ENCODE measurements at places on chromosomes 1 and 21. TPM values are rescaled to one million over a fixed set of nuclear protein-coding genes. Genes with fewer than 3 reads are reported as not detected.
A peak's percentile ranks its signal among the peaks of the same experiment; 100 is the strongest.

KIF17 gene
- 4.5 TPM for total RNA-seq

DNA sequence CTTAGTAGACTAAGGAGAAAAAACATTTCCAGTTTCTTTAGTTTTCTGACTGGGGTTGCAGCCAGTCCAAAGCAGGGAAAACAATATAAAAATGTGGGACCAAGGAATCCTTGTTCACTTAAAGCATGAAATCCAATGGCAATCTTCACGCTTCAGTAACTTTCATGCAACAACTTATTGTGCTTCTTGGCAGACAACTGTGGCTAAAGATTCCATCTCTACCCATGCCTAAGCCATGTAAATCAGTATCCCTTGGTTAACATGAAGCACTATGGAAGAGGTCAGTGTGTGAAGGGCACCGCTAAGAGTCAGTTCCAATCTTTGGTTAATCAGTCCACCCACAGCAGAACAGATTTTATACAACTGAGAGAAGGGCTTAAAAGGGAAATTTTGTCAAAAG lies 201.8 kb upstream of the GREM2 start:
- no peaks in the 10 kb centered on the region for H3K4me1 ChIP-seq
- H3K27me3 ChIP-seq, result no peaks in the 10 kb centered on the region
- no peak overlapping the region for H3K4me3 ChIP-seq
- no peak overlapping the region for H3K27ac ChIP-seq
- no peak for DNase-seq

- no peaks in the 10 kb centered on the region for H3K36me3 ChIP-seq
- H3K4me3 ChIP-seq, result no peak overlapping the region
- no peak overlapping the region for H3K27ac ChIP-seq
Observed at GRCh38 chr1:41806472-41807155, 112.1 kb downstream of the HIVEP3 start.

DNA sequence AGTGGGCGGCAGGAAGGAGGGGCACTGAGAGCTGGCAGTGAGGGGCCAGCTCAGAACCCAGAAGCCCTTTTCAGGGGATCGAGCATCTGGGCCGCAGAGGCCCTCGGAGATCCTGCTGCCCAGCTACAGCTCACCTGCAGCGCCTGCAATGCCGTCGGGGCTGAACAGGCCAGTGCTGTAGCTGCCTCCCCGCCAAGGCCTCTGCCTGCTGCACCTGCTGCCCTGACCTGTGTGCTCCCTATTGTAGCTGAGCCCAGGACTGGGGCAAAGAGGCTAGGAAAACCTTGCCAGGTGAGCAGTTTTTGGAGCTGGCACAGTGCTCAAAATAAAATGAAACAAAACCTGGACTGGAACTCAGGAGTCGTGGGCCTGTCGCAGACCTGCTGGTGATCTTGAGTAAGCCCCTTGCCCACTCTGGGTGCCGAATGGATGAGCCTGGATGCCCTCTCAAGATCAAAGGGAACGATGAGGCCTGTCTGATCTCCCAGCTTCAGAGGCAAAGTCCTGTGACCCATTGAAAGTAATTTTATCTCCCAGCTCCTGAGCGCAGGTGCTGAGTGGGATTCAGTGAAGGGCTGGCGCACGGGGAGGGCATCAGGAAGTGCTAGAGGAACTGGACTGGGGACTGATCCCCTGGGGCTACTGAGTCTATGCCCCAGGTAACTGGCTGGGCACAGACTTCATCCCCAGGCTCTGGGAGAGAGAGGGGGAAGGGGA lies 154.6 kb downstream of the FOXD2 start:
- no peak overlapping the region for H3K4me3 ChIP-seq
- H3K27ac ChIP-seq, result no peak overlapping the region
- H3K36me3 ChIP-seq, result no peaks in the 10 kb centered on the region
- H3K27me3 ChIP-seq, result peaks cover 31% of the 10 kb centered on the region
- peaks cover 5% of the 10 kb centered on the region for H3K4me1 ChIP-seq

DNA sequence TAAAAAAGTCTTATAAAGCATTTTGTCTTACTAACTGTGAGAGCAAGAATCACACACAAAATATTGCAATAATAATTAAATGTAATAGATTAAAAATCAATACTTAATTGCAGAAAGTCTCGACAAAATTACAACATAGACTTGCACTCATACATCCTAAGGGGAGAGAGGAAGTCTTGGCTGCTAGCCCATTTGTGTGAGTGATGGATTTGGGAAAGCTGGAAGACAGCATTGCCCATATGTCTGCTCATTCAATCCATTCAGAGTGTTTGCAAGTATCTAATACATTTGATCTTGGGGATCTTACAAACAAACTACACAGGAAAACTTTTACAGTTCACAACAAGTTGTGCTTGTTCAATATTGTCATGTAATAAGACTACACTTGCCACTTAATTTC lies 140.5 kb downstream of the COL11A1 start:
- no peak overlapping the region for H3K27ac ChIP-seq
- no peaks in the 10 kb centered on the region for H3K4me1 ChIP-seq
- H3K4me3 ChIP-seq, result no peak overlapping the region
- no peaks in the 10 kb centered on the region for H3K27me3 ChIP-seq

GRCh38 chr1:156948708-156949107 lies 28.3 kb downstream of the LRRC71 start:
- no peak overlapping the region for H3K27ac ChIP-seq
- no peak overlapping the region for H3K4me3 ChIP-seq
- no peaks in the 10 kb centered on the region for H3K27me3 ChIP-seq
- no peaks in the 10 kb centered on the region for H3K4me1 ChIP-seq
- no peak for DNase-seq
- H3K36me3 ChIP-seq, result no peaks in the 10 kb centered on the region

DNA sequence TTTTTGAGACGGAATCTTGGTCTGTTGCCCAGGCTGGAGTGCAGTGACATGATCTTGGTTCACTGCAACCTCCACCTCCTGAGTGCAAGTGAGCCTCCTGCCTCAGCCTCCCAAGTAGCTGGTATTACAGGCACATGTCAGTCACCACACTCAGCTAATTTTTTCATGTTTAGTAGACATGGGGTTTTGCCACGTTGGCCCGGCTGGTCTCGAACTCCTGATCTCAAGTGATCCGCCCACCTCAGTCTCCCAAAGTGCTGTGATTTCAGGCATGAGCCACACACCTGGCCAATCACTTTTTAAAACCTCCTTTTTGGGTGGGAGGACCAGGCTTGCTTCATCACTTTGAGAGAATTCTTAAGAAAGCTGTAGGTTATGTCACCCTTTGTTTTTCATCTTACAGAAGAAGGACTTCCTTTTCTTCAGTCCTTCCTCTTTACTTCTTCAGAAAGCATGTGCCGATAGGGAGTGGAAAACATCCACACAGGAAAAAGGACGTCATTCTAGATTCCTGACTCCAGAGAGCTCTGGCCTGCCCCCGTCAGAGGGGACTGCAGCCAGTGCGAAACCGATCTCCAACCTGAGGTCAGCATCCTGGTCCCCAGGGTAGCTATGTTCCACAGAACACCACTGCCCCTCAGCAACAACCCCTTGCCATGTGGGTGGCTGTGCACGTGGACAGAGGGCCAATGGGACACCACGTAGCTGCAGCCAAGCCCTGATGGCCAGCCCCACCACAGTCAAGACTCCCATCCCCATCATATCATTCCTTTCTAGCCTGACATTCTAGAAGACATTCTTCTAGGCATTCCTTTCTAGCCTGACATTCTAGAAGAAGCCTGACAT lies 21.9 kb downstream of the NCF2 start:
- no peak overlapping the region for H3K4me3 ChIP-seq
- no peaks in the 10 kb centered on the region for H3K27me3 ChIP-seq
- no peaks in the 10 kb centered on the region for H3K4me1 ChIP-seq
- DNase-seq, result peak; percentile 83
- peak overlapping the region; percentile 65 for H3K27ac ChIP-seq
